ENCODE measurements at places on chromosomes 7 and 10.

DNA sequence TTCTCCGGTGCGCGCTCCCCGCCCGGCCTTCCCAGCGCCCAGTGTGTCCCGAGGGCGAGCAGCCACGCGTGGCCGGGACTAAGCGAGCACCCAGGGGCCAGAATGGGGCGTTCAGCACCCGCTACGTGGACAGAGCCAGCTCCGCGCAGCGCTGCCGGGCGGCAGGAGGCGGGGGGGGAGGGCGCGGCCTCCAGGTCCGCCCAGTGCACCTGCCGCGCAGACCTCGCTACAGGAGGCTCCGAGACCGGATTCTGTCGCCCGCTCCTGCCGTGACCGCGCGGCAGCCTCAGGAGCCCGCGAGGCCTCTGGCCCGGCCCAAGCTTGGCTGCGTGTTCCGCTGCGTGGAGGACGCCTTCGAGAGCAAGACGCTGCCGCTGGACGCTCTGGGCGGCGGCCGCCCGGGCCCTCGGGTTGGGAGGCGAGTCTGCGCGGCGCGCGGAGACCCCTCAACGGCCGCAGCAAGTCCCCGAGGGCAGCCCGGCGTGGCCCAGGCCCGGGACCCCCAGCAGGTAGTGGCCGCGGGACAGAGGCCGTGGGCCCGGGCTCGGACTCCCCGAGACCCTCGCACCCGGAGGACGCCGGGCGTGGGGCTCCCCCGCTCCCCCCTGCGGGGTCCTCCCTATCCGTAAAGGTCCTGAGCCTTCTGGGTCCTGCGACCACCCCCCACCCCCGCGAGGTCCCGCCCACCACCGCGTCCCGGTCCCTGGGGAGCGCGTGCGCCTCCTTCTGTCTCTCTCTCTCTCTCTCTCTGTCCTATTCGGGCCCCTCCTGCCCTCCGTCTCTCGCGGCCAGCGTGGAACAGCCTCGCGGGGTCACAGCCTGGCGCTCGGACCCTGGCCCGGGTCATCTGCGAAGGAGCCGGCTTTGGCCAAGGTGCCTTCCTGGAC lies 904 bp upstream of the DPYSL4 start:
- peak; percentile 77 for DNase-seq

GRCh38 chr10:108608860-108609259 lies 1314.5 kb downstream of the XPNPEP1 start:
- no peak for DNase-seq

DNA sequence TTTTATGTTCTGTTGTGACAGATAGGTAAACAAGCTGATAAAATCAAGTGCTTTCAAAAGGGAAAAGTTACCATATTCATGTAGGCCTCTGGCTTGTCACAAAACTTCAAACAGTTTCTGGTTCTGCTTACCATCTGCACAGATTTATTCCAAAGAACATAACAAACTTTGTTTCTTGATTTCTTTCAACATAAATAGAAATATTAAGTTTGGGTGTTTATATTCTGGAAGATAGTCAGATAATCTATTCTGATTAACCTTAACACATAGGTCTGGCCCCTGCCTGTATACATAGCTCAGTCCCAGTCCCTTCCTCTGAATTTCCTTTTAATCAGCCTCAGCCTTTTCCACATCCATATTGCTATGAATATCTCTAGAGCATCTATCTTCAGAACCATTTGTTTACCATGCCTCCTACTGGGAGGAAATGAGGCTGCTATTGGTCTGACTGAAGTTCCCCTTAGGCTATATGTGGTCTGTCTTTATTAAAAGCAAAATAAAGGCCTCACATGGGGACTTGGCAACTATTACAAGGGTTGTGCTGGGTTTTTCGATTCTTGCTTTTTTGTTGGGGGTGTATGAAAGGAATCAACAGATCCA lies 319.0 kb downstream of the HPSE2 start:
- no peak for DNase-seq

DNA sequence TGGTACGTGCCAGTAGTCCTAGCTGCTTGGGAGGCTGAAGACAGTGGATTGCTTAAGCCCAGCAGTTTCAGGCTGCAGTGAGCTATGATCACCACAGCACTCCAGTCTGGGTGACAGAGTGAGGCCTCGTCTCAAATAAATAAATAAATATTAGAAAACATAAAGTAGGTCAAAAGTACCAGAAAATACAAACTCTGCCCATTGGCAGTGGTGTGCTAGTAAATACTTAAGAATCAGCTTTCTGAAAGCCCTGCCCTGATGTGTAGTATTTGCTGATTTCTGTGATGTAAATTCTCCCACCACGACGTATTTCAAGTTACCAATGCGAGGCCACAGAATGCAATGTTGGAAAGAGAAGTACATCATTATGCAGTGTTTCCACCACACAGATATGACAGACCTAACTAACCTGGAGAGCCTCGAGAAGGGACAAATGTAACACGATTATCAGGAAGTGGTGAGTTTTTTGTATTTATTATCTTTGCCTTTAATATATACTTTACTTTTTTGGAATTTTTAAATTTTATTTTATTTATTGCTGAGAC lies 11.8 kb upstream of the MAP3K8 start:
- DNase-seq: no peak

GRCh38 chr7:148672041-148672440 lies 26.7 kb upstream of the CUL1 start:
- no peak for DNase-seq

DNA sequence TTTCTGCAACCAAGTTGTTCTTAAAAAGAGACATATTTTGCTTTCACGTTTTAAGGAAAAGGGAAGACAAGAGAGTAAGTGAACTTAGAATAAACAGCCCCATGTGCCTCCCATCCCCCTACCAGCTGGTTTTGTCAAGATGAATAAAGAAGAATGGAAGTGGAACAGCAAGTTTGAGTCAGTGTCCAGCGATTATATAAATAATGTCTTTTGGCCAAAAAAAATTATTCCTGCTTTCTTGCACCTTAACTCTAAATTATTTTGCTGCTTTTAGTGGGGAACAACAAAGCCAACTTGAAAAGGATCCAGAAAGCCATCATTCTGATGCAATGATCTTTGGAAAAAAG lies 82.4 kb upstream of the TRIL start:
- no peak for DNase-seq

DNA sequence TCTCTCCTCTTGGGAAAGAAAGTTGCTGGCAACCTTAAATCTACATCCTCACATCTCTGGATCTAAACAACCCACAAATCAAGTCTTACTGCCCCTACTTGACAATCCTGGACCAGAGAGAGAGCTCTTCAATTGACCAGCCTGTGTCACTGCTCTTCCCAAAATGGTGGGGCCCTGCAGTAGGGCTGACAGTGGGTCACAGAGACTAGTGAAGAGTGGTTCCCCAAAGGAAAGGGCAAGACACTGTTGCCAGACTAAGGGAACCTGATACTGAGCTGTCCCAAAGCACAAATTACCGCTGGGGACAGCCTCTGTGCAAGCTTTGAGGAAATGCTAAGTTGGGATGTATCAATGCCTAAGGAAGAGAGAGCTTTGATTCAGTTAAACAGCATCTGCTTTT lies 4.5 kb upstream of the GPRIN2 start:
- DNase-seq: no peak

- DNase-seq: no peak
These were observed 130.7 kb downstream of the ADRA2A start for GRCh38 chr10:111207500-111207899.

- no peak for DNase-seq
These were observed 4.5 kb downstream of the CPA2 start for GRCh38 chr7:130270947-130271800.

DNA sequence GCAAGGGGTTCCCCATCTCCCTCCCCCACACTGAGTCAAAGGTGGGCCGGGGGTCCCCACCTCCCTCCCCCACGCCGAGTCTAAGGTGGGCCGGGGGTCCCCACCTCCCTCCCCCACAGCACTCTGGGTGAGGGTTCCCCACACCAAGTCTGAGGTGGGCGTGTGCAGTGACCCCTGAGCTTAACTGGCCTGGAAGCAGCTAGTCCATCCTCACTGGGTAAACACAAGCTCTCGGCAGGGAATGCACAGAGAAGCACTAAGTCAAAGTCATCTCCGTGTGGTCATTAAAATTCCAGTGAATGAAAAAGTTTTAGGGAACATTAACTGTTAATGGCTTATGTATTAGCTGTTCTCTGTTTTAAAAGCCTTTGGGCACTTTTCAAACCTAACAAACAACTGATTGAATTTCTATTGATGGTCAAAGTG lies 43.7 kb upstream of the PRKAR1B start:
- DNase-seq: no peak

DNA sequence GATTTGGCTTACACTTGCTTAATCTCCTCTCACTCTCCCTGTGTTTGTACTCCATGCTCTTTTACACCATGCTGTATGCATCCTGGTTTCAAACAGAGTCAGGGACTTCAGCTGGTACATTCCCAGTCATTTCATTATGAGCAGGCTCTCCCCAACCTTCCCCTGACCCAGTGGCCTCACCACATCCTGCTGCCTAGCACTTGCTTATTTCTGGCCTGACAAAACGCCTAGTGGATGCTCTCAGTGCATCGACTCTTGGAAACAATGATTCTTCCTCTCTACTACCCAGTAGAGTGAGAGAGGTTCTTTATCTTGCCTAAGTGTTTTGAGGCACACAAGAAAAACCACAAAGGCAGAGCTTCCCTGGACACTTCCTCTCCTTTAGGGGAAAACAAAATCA lies 63.4 kb downstream of the CAV1 start:
- DNase-seq: peak; percentile 50

GRCh38 chr10:5314840-5315239 lies 49.9 kb upstream of the UCN3 start:
- DNase-seq: no peak

- no peak for DNase-seq
These were observed 14.8 kb downstream of the CHAT start for GRCh38 chr10:49628599-49628998.
